Dermis blood vessel endothelial cell (primary cell): ENCODE measurements at places on chromosomes 12 and 14. TPM values are rescaled to one million over a fixed set of nuclear protein-coding genes. Genes with fewer than 3 reads are reported as not detected.

DNA sequence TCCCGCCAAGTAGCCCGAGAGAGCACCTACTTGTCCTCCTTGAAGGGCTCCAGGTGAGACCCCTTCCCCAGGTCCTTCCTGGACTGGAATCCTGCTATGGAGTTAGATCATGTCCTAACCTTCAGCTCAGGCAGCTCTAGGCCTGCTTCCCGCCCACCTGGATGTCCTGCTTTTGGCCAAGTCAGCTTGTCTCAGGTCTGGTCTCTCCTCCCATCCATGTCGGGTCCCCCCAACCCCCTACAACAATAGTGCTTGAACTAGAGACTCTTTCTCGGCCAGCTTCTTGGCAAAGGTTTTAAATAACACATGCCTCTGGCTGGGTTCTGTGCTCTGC, 3.6 kb downstream of the NAB2 start:
- DNase-seq: no peak

- DNase-seq: no peak
Observed at GRCh38 chr14:55936691-55937090, 181.5 kb upstream of the PELI2 start.

DNA sequence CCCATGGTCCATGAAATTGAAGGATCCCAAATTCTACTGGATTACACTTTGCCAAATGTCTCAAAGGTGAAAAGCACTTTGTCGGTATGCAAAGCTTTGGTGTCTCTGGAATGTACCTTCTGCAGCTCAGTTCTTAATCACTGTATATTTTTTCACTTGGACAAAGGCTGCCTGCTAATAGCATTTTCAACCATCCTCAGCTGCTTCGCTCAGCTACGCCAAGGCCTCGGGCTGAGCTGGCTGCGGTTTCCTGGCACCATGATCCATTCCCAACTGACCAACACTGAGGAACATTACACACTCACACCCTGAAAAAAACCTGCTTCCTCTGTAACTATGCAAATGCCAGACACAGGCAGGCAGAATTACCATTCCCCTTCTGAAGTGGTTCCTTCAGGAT, 335.2 kb downstream of the DPF3 start:
- peak; percentile 71 for DNase-seq

GRCh38 chr12:12017135-12017581, 53.6 kb upstream of the BCL2L14 start:
- no peak for DNase-seq

DNA sequence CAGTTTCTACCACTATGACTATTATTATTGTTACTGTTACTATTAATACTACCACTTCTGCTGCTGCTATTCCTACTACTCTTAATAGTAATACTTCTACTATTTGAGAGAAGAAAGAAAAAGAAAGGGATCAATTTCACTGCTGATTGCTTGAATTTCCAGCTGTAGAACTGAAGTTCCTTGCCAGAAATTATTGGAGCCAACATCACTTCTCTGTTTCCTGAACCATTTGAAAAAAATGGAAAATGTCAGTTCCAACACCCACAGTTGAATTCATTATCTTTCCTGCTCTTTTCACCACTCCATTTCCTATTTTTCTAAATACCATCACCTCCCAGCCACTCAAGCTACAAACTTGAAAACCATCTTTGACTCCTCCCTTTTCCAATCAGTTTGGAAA, 54.1 kb upstream of the PIK3C2G start:
- no peak for DNase-seq

DNA sequence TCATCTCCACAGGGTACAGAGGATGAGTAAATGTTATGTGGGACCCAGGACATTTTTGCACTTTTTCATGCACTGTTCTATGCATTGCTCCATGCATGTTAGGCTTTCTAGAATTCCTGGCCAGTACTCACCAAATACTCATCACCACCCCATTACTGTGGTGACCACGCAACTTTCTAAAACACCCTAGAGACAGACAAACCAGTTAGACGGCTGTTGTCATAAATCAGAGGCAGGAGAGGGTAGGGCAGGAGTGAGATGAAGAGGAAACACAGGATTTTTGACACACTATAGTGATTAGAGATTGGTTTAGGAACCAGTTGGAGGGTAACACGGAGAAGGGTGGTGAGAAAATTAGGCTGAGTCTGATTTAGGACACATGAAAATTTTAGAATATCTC, 59.3 kb downstream of the IFNG start:
- no peak for DNase-seq

AJUBA gene
- total RNA-seq: 49.3 and 80.8 TPM in 2 replicates

B4GALNT3 gene
- 0.05 TPM in 1 of 2 replicates, not detected in the other for total RNA-seq

RNASE2 gene
- total RNA-seq: 0.14 TPM in 1 of 2 replicates, not detected in the other

TSPAN9 gene
- 70.8 and 125 TPM in 2 replicates for total RNA-seq

FOXG1 gene
- not detected in 2 replicates for total RNA-seq

INSM2 gene
- total RNA-seq: not detected in 2 replicates

PMCH gene
- 0.23 TPM in 1 of 2 replicates, not detected in the other for total RNA-seq

OR6C2 gene
- not detected in 2 replicates for total RNA-seq

GTF2H3 gene
- 38.5 and 50.7 TPM in 2 replicates for total RNA-seq
